ENCODE measurements at places on chromosomes 3 and 15.
A peak's percentile ranks its signal among the peaks of the same experiment; 100 is the strongest.

DNA sequence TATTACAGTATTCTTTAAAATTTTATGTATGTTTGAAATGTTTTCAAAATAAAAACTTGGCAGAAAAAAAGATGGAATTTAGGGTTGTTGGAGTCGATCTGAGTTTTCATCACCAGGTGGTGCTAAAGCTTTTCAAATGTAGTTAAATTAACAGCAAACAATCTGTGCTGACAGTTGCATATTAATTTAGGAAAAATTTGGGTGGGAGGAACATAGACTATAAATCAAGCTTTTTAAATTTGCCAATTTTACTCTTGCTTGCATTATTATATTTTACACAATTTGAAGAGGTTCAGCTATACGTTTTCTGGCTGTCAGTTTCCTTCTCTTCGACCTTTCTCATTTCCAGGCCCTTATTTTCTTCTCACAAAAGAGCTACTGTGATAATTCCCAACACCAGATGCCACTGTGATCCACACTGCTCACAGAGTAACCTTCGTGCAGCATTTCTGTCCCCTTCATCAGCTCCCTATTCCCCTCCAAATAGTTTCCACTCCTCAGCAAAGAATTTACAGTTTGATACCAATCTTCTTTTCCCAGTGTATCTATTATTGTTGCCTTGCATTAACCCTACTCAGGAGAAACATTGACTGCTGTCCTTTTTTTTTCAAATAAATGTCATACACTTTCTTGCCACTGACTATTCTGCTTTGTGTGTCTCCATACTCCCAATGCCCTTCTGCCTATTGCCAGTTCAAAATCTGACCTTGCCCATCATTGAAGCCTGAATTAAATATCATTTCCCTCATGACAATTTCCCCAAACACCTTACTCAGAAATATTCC, 53.4 kb upstream of the EIF5A2 start:
- peak; percentile 44 for DNase-seq

GRCh38 chr15:45635763-45636292, 999 bp downstream of the SQOR start:
- DNase-seq = no peak

DNA sequence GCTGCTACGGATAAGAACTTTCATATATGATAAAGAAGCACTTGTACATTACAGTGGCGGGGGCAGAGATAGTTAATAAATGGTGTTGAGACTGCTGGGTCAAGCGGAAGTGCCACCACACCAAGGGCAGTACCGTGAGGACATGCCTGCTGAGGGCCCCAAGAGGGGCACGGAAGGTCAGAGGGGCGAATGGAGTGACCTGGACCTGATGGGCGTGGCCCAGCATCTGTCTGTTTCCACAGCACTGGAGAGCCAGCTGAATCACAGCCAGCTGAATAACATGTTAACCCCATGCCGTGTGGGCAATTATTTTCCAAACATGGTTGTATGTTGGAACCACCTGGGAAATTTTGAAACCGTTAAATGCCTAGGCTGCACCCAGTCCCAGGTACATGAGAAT, 37.2 kb downstream of the ANKDD1A start:
- no peak for DNase-seq

DNA sequence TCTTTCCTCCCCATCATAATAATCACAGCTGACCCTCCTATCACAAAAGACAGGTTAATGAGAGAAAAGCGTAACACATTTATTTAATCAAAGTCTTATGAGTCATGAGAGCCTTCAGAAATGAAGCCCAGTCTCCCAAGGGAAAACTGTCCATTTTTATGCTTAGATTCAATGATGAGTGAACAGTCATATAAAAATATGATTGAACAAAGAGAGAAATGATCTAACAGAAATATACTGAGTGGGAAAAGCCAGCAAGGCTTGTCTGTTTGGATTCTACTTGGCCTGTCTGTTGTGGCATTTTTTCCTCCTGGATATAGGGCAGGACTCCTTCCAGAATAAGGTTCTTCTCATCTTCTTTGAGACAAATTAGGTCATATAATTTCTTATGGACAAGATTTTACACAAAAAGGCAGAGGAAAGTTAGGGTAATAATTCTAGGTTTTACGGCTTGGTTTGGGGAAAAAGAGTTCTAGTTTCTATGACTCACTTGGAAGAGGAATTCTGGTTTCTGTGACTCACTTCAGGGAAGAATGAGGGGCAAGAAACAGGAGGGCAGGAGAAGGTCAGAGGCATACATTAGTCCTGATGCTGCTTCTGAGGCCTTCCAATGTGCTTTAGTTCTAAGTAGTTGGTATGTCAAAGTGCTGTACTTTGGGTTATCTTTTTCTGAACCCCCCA, 534.2 kb downstream of the ZIC1 start:
- no peak for DNase-seq

DNA sequence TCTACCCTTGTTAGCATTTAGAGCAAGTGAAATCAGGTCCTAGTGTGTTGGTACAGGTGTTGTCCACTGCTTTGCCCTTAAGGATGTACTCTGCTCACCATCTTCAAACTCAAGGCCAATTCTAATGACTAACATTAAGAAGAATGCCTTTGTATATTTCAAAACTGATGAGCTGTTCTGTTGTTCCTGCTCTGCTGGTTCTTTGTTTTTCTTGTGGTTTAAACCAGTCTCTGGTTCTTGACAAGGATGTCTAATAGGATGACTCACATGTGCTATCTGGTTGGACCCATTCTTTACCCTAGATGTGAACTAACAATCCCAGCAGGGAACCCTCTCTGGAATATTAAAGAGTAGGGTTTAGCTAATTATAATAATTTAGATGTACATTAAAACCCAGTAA, 17.3 kb downstream of the ABHD5 start:
- no peak for DNase-seq

DNA sequence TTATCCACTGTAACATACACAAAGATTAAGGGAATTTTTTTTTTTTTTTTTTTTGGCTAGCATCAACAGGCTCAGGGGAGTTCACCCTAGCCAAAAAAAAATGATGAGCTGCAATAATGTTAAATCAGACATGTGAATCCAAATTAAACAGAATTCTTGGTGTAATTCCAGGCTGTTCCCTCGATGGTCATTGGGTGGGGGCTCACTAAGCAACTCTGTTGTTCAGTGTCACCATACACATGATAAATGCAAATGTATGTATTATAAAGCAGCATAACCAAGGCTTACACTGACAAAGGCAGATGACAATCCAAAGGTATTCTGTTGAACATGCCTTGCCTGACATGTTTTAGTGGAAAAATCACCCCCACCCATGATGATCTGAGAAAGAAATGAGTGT, 29.0 kb downstream of the IL1RAP start:
- no peak for DNase-seq

DNA sequence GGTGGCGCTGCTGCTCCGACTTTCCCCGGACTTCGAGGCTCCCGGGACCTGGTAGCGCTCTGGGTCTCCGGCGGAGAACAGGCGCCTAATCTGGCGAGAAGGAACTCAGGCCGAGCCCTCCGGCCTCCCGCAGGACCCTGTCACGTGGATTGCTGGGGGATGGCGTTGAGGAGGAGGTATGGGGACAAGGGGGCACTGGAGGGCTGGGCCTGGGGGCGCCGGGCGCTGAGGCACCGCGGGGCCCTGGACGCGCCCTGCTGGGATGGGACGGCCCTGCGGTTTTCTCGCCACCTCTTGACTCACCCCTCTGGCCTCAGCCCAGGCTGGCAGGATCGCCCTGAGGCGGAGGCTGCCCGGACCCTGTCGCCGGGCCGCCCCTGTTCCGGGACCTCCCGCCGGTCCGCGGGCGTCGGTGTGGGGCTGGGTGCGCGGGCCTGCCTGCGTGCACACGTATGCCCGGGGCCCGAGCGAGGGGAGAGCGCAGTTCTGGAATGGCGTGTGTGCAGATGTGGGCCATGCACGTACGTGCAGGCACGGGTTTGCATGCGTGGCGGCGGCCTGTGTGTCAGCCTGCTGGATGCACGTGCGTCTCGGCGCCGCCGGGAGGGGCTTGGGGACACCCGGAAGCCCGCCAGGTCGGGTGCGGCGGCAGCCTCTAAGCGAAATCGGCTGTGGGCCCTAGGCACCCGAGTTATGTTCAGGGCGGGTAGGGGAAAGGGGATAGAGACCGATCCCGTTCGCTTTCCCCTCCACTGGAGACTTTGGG, 752 bp downstream of the C15orf39 start:
- peak; percentile 75 for DNase-seq

GRCh38 chr3:65751123-65751700, 287.5 kb downstream of the MAGI1 start:
- peak; percentile 67 for DNase-seq

GRCh38 chr15:81263477-81263876, 60.5 kb downstream of the STARD5 start:
- no peak for DNase-seq

GRCh38 chr3:12229896-12230295, 59.0 kb upstream of the PPARG start:
- no peak for DNase-seq

DNA sequence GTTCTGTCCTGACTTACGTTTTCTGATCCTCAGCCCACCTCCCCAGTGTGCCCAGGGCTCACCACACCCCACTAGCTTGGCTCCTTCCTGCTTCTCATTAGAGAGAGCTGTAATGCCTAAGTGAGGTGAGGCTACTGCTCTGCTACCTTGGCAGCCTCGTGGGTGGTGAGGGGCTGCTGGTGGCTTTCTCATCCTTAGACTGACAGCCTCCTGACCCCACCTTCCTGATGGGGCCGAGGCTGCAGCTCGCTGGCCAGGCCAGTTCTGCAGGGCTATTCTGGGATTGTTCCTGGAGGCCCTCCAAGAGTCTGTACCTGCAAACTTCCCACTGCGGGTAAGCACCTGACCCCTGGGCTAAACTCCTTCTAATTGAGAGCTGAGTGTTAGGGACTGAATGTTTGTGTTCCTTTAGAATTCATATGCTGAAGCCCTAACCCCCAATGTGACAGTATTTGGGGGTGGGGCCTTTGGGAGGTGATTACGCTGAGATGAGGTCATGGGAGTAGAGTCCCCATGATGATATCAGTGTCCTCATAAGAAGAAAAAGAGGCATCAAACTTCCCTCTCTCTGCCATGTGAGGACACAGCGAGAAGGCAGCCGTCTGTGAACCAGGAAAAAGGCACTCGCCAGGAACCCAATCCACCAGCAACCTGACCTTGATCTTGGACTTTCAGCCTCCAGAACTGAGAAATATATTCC, 38.1 kb upstream of the IQSEC1 start:
- DNase-seq = no peak

DNA sequence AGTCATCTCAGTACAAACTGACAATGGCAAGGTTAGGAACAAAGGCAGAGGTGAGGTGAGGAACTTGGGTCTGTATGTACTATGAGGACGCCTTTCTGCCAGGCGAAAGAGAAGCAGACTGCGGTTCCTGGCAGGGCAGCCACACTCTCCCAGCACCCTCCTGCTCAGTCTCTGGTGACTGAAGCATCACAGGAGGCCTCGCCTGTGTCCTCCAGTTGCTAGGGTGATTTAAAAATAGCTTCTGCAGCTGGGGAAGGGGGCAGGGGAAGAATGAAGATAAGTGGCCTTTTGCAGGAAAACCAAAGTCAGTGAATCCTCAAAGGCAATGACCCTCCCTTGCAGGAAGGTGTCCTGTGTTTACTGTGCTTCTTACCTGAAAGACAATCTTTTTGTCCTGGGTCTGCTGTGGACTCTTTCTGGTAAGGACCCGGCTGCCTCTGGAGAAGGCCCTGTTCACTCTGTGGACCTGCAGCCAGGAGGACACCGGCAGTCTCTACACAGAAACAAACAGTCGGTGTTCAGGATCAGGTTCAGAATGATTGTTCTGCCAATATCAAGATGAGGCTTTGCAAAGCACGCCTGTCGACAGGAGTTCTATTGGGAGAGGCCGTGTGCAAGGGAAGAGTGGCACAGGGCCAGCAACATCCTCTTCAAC, 65.7 kb upstream of the DGKG start:
- no peak for DNase-seq

GRCh38 chr3:62467966-62468722, 94.8 kb upstream of the FEZF2 start:
- DNase-seq = no peak

GRCh38 chr15:38707802-38708671, 143.4 kb upstream of the RASGRP1 start:
- peak; percentile 54 for DNase-seq

GRCh38 chr3:88704338-88704737, 403.1 kb upstream of the EPHA3 start:
- DNase-seq = no peak

DNA sequence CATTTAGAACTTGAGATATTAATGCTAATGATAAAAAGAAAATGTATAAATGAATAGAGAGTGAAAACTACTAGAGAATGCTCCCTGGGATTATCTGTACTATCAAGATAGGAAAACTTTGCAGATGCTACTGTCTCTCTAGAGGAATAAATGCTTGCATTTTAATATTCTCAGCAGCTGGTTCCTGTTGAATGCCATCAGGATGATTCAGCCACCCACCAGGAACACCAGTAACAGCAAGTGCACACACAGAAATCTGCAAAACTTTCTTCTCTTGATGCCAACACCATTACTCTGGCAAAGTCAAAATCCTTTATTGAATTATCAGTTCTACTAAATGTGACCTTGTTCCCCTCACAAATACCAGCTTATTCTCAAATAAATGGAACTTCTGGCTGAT, 148.4 kb downstream of the TIGIT start:
- no peak for DNase-seq

GRCh38 chr3:172208586-172209332, 169.4 kb downstream of the FNDC3B start:
- no peak for DNase-seq

- no peak for DNase-seq
These were observed 37.3 kb upstream of the TNIK start for GRCh38 chr3:171497468-171497867.
